T-helper 2 cell treated with Interferon-gamma antibody and Interleukin-4, amounts not matched to agents 5 μg/mL and 100 μg/mL, for 36 hours (primary cell): ENCODE measurements at places on chromosomes 16 and 17.

- no peak for DNase-seq
These were observed 28.2 kb upstream of the RBBP6 start for GRCh38 chr16:24511174-24511573.

DNA sequence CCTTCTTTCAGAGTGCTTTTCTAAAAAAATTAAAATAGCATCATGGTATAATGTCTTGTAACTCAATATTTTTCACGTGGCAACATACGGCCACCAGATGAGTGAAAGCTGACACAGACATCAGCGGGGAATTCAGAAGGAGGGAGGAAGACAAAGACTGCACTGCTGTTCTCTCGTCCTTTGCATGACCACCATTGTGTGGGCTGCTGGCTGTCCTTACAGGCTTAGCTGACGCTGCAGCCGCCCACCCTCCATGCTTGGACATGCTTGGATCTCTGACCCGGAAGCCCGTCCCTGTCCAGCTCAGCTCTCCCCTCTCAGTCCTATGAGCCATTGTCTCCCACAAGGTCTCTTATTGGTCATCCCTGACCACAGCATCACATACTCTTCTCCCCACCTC, 11.4 kb upstream of the MLYCD start:
- DNase-seq: no peak

DNA sequence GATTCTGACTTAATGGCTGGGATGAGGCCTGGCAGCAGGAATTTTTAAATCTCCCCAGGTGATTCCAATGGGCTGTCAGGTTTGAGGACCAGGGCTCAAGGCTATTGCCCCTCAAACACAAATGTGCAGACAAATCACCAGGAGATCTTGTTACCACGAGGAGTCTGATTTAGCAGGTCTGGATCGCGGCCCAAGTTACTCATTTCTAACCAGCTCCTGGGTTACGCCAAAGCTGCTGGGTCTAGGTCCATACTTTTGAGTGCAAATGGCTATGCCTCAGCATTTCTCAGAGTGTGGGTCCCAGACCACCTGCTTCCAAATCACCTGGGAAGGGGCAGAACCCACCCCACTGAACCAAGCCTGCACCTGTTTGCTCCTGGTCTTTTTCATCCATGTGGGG, 33.1 kb downstream of the CNGB1 start:
- no peak for DNase-seq

DNA sequence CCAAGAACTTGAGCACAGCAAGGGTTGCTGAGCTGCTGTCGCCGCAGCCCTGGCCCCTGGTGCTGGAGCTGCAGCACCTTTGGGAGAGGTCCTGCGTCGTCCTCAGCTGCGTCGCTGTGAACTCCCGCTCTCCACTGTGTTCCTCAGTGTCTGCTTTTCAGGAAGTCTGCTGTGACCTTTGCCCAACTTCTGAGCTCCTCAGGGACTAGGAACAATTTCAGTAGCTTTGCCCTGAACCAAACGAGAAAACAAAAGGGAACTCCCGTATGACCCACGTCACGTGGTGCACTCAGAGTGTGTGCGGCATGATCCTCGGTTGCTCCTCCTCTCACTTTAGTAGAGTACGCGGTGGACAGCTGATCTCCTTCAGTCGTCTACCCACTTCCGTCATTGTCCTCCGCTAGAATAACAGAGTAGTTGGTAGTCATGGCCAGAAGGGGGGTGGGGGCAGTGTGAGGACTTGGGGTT, 44.2 kb downstream of the WDR45B start:
- peak; percentile 45 for DNase-seq

DNA sequence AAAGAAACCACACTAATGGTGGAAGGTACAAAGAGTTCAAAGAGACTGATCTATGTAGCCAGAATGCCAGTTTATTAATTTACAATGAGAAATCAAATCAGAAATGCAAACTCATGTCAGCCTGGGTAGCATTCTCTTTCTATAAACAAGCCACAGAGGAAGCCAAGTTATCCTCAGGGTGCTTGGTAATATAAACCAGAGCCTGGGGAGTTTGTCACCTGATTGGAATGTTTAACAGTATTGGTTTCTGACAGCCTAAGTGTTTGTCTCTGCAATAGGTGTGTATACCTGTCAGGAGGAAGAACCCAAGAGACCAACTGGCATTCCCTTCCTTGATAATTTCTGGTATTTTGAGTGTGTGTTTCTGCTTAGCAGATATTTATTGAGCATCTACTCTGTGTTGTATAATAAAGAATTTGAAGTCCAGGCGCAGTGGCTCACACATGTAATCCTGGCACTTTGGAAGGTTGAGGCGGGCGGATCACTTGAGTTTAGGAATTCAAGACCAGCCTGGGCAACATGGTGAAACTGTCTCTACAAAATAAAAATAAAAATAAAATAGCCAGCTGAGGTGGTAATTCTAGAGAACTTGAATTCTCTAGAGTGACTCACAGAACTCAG, 3.1 kb upstream of the C17orf58 start:
- DNase-seq: no peak

DNA sequence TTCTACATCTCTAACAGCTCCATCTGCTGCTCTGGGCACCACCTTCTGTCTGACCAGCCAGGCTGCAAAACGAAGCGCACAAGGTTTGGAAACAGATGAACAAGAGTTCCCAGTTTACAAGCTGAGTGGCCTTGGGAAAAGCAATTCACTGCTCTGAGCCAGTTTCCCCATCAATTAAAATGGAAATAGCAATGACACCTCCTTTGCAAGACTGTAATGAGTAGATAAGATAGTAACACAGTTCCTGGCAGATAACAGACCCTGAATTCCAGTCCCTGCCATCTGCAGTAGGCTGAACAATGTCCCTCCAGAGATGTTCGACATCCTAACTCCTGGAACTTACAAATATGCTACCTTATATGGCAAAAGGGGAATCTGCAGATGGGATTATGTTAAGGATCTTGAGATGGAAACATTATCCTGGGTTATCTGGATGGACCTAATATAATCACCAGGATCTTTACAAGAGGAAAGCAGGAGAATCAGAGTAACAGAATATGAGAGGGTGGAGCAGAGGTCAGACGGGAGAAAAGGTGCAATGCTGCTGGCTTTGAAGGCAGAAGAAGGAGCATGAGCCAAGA, 27.9 kb downstream of the CPPED1 start:
- DNase-seq: no peak

DNA sequence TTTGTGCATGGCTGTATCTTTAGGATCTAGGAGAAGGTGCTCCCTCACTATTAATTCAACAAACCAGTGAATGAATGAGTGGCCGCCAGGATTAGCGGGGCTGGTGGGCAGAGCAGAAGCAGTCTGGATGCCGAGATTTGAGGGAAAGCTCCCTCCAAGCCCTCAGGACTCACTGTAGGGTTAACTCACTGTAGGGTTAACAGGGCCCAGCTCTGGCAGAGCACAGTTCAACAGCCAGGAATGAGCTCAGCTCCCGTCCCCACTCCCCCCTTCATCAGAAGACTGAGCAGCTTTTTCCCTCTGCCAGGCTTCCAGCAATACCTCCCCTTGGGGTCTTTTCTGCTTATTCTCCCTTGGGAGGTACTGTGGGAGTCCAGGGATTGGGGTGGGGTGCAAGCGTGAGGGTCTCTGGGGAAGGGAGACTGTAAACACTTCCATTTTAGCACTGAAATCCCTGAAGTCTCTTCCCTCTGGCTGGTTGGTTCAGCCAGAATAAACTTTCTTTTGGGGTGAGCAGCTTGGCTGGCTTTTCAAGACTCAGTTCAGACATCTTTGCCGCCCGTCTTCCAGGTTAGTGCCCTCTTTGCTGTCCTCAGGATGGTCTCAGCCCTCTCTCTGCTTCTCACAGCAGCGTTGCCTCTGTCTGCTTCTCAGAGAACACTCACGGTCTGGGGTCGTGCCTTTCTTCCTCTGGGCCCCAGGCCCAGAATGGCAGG, 53.7 kb upstream of the WSB1 start:
- DNase-seq: no peak

- no peak for DNase-seq
These were observed 210.3 kb downstream of the WWOX start for GRCh38 chr16:78309763-78310162.

- DNase-seq: peak; percentile 44
These were observed 5.8 kb upstream of the CBX4 start for GRCh38 chr17:79844869-79845600.

DNA sequence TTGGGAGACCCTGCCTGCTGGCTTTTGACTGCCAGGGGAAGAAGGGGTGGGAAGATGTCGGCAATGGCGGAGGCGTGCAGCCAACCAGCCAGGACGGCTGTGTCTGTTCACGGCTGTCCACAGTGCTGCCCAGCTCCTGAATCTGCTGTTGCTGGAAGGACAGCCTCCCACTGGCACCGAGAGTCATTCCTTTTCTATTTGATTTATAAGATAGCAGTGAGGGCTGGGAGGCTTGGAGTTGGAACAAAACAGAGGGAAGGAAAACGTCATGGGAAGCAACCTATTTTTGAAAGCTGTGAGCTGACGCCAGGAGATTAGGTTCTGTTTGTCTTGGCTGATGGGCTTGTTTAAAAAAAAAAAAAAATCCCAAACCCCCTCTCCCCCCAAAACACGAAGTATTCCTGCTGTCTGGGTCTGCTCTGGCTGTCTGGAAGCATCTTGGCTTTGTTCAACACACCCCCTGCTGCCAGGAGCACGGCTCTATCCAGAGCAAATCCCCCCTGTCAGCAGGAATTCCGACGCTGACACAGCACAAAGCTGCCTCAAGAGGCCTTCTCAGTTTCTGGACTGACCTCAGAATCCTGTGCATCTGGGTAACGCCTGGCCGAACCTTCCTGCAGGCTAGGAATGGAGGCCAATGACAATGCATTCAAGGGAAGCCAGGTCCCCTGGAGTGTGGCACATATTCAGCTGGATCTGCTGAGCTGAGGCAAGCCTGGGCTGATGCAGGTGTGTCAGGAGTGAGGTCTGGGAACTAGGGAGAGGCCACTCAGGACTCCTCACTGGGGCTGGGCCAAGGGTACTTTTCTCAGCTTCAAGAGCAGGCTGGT, 41.0 kb upstream of the SREBF1 start:
- no peak for DNase-seq

- DNase-seq: no peak
These were observed 118.3 kb downstream of the BANP start for GRCh38 chr16:88069397-88070168.

DNA sequence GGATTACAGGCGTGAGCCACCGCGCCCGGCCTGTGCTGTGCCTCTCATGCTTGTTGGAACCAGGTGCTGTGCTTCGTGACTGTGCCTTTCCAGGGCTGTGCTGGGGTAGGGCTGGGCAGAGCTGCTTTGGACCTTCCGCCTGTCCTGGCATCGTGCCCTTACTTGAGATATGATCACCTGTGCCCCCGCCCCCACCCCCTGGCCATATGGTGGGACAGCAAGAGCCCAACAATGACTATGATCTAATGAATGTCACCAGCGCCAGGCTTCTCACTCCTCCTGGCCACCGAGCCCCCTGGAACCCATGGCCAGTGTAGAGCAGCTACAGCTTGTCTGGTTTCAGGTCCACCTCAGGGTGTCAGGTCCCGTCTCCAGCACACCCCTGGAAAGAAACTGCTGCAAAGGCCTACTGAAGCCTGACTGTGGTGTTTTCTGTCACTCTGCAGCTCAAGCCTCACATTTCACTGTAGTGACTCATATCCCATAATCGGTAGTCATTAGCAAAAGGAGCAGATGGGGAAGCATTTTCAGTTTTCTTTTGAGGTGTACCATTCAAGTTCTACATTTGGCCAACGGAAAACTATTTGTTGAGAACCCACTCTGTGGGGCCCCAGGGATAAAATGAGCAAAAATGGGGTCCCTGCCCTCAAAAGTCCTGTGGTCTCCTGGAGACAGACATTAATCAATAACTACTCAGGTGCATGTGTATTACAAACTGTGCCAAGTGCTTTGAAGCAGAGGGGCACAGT, 22.1 kb downstream of the FCSK start:
- DNase-seq: peak; percentile 69

DNA sequence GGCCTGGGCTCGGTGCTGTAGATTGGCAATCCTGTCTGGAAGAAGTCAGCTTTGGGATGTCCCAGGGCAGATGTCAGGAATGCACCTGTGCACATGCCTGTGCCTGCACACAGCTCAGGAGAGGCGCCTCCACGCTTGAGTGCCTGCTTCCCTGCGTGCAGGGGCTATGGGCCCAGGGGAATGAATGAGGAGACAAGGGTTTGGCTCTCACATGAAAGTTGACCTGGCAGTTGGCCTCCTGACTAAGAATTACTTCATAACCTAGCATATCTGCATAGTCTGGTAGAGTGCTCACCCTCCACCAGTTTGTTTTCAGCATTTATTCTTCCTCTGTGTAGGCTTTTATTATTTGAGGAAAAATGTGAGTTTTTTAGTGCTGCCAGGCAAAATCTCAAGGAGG, 50.0 kb downstream of the PLD6 start:
- no peak for DNase-seq

DNA sequence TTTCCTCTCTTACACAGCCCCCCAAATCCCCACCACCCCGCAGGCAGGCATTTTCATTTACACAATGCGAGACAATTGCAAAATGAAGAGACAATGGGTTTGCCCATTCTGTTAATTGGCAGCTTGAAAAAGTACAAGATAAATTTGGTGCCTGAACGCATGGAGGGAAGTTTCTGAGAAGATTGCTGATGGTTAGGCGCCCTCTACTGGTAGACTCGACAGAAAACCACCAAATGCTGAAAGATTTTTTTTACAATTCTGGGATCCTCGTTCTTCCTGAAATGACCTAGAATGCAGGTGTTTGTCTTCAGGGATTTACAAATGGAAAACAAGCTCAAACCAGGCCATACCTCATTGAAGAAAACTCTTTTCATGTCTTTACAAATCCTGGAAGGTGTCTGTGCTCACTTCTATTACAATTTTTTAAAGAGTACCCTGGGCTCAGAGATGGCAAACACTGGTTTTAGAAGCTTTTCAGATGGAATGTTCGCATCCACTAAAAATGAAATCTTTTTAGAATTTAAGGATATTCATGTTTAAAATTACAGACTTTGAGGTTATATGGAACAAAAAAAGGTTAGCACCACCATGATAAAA, 338.5 kb downstream of the PMP22 start:
- DNase-seq: peak; percentile 17

DNA sequence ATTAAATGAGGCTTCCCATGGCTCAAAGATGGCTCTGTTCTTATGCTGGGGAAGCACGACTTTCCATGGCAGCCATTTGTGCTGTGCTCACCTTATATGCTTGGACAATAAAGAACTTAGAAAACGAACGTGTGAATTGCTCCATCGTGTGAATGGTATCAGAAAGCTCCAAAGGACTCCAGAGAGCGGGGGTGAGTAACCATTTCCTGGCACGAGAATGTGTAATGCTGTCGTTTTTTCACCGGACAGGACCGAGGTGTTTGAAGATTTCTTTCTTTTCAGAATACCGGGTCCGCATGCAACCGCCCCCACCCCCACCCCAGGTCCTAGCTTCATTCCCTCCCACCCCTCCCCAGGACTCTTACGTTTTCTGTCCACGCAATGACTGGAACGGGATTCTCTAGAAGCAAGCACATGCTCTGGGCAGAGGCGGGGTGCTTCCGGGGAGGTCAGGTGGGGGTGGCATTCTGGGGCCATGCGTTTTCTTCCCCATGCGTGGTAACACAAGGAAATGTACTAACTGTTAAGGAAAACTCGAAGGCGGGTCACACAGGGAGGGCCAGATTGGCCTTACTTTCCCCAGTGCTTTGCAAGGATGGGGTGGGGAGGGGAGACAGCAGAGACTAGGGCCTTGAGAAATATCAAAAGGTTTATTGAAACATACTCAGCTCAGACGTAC, 26.2 kb downstream of the GPRC5B start:
- no peak for DNase-seq
